Stimulated activated CD4-positive, alpha-beta T cell treated with anti-CD3 and anti-CD28 coated beads, Interleukin-2, amount 100 ng/mL, for 48 hours (primary cell): ENCODE measurements at places on chromosomes 16 and 17.

DNA sequence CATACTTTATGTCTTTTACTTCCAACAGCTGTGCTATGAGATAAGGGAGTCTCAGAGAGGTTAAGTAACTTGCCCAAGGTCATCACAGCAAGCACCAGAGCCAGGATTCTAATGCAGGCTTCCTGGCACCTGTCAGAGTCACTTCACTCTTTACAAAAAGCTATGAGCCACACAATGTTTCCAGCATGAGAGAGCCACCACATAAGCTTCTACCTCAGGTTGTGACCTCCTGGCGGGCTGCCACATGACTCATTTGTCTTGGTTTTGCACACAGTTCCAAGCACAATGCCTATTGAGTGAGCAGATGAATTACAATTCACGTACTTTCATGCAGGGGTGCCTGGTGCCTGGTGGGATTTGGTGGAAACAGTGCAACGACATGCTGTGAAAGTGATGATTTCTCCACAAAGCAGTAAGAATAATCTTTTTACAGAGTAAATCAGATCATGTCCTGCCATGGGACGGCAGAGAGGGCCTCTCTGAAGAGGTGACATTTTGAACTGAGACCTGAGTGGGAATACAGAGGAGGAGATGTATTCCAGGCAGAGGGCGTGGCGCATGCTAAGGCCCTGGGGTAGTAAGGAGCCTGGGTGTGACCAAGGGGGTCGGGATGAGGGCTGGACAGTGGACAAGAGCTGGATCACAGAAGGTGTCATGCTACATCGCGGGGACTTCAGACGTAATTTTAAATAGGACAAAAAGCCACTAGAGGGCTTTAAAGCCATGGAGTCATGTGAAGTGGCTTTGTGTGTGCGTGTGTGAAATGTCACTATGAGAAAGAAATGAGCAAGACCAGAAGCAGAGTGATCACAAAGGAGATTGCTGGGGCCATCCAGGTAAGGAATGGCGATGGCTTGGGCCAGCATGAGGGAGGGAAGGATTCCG is 53.4 kb downstream of the CACNG3 start:
- peak; percentile 45 for DNase-seq

DNA sequence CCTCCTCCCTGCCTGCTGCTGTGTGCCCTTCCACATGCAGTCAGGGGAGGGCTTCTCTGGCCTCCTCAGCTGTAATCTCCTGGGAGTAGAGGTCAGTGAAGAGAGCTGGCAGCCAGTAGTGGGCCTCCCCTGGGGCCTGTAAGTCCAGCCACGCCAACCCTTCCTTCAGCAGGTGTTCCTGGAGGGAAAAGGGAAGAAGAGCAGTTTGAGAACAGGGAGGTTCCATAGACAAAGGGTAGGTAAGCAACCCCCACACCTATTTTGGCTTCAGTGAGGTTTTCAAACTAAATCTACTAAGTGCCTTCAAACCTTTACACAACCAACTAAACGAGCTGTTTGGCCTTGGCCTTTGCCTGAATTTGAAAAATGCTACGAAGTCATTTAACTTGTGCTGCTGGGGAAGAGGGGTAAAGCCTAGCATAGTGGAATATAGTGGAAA is 14.2 kb downstream of the SNF8 start:
- no peak for DNase-seq

DNA sequence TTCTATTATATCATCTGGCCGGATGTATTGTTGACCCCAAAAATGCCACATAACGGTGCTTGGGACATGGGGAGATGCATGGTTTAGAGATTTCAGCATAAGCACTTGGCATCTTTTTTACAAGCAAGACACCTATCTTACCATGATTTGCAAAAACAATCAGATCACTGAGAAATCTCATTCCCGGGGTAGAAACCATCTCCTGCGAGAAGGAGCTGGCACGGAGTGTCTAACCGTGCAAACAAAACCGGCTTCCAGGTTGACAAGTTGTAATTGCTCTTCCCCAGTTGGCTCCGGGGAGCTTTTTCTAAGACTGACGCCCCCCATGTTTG is 1.0 kb downstream of the SLC16A6 start:
- no peak for DNase-seq

DNA sequence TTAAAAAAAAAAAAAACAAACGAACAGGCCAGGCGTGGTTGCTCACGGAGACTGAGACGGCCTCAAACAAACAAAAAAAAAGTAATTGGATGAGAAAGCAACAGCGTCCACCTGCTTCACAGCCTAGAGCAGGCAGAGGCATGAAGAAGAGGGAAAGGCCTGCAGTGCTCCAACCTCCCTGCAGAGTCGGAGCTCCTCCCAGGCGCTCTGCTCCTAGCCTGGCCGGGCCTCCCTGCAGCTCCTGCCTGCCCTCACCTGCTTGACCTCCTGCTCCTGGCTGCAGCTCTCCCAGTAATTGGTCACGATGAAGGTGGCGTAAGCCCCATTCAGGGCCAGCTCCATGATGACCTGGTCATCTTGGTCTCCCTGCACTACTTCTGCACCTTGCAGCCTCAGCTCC is 5.5 kb downstream of the NMRAL1 start:
- no peak for DNase-seq

- DNase-seq, result no peak
Observed at GRCh38 chr16:35295856-35296255, 1836.4 kb downstream of the TP53TG3F start.

GRCh38 chr16:20782470-20782869 is 18.7 kb downstream of the ACSM3 start:
- DNase-seq, result no peak

GRCh38 chr17:38706505-38707216 is 1.6 kb downstream of the MLLT6 start:
- no peak for DNase-seq

DNA sequence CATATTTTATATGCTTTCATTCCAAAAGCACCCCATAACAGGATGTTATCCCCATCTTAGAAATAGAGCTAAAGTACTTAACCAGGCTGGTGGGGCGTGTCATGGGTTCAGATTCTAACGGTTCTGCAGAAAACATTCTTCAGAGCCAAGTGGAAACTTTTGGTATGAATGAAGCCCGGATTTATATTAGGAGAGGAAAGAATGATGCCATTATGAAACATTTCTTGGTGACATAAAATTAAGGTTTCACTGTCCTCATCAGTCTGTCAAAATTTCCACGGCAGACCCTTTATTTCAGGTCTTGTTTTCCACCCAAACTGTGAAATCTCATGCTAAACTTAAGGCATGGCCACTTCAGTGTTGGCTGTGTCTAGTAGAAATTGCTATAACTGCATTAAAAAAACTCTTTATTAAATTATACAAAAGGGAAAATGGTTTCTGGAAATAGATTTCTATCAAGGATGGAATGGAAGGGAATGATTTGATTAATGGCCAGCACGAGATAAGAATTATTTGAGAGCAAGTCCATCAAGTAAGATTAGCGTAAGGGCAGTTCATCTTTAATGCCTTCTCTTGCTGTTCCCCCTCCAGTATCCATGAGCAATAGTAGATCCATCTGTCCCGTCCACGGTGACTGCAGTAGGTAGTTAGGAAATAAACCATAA is 11.7 kb downstream of the PRKCA start:
- no peak for DNase-seq

- DNase-seq, result no peak
Observed at GRCh38 chr16:53132406-53132805, 77.6 kb downstream of the CHD9 start.

DNA sequence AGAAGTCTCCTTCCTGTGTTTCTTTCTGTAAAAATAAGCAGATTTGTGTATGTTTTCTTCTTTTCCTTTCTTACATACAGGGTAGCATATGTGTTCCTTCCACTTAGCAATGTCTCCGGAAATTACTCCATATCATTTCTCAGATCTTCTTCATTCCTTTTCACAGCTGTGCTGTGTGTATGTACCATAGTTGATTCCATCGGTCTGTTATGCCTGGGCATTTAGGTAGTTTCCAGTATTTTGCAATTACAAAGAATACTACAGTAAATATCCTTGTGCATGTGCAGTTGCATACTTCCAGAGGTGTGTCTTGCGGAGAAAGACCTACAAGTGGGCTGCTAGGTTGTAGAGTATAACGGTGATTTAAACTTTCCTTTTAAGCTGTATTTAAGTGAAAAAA is 69.8 kb downstream of the CLEC16A start:
- DNase-seq, result no peak

DNA sequence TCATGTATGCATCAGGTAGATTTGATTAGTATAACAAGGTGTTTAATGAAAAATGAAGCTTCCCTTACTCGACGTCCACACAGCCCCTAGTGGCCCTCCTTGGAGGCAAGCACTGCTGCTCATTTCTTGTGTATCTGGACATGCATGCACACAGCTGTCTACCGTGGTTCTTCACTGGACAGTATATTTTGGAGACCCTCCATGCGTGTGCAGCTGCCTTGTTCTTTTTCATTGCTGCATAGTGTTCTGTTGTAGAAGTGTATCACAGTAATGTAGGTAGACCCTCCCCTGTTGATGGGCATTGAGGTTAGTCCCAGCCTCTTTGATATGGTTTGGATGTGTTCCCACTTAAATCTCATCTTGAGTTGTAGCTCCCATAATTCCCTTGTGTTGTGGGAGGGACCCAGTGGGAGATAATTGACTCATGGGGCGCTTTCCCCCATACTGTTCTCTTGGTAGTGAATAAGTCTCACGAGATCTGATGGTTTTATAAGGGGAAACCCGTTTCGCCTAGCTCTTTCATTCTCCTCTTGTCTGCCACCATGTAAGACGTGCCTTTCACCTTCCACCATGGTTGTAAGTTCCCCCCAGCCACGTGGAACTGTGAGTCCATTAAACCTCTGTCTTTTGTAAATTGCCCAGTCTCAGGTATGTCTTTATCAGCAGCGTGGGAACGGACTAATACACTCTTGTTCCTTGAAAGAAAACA is 6.3 kb downstream of the CMIP start:
- DNase-seq, result no peak

DNA sequence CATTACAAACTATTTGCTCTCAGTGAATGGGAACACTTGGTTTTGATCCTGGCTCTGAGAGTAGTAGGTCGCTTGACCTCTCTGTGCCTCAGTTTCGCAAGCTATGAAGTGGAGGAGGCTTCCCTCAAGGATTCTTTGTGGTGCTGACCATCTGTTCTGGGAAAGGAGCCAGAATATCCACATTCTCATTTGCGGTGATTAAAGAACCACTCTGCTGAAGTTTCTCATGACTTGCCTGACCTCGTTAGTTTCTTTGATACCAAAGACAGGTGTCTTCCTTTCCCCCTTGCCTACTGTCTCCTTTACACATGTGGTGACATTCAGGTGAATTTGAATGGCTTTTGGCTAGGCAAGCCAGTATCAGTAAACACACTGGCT is 116.0 kb downstream of the SNX29 start:
- DNase-seq, result no peak

GRCh38 chr17:45958307-45958706 is 40.7 kb upstream of the STH start:
- DNase-seq, result no peak

DNA sequence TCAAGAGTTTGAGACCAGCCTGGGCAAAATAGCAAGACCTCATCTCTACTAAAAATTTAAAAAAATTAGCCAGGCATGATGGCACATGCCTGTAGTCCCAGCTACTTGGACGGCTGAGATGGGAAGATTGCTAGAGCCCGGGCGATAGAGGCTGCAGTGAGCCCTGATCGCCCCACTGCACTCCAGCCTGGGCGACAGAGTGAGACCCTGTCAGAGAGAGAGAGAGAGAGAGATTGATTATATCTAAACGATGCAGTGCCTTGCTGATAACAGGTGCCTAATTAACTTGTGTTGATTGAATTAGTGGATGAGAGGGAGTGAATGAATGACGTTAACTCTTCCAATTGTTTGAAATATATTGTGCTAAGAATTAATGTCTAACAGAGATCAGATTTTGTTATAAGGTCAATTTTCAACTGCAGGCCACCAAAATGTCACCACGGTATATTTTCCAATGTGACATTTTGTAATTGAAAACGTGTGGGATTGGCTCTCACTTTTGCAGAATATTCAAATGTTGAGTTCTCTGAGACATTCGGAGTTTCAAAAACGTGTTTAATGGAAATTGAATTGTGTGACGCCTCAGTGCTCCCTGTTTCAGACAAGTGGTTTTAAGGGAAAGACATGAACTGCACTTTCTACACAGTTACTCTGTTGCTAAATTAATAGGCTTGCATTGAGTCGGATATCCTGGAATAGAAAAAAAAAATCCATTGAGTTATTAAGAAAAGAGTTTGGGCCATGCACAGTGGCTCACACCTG is 53.6 kb downstream of the ABAT start:
- no peak for DNase-seq

- no peak for DNase-seq
Observed at GRCh38 chr17:75910699-75911098, 6.0 kb upstream of the MRPL38 start.

- DNase-seq, result no peak
Observed at GRCh38 chr16:13839577-13839976, 80.4 kb upstream of the ERCC4 start.

DNA sequence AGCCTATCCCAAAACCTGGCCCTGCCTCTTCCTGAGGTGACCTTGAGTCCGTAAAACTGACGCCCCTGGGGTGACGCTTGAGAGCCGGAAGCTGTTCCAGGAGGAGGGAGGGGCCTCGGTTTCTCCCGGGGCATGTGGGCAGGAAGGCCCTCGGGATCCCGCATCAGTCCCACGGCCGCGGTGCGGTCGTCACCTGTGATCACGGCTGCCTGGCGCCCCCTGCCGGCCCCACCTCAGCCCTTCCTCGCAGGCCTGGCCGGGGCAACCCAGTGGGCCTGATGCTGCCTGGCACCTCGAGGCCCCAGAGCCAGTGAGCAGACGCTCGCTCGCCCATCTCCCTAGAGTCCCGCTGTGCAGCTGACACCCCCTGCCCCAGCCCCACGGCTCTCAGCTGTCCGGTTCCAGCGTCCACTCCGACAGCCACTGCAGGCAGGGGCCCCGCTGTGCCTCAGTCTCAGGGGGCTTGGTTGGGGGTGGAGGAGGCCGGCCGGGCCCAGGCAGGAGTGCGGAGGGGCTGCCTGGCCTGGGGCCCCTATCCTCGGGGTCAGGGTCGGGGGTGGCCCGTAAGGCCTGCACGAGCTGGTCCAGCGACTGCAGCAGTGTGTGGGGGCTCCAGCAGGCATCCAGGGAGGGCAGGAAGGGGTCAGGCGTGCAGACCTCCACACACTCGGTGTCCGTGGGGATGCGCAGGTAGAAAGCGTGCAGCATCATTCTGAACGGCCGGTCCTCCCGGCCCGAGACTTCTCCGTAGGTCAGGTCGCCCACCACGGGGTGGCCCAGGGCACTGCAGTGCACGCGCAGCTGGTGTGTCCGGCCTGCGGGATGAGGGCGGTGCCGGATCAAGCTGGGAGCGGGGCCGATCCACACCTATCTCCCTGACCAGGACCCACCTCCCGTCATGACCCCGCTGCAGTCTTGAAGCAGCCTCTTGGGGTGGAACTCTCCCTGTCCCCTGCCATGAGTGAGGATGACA is 2.3 kb downstream of the RPUSD1 start:
- peak; percentile 69 for DNase-seq
